IMR-90 (cell line): ENCODE measurements at places on chromosomes 5 and 9. TPM values are rescaled to one million over a fixed set of nuclear protein-coding genes. Genes with fewer than 3 reads are reported as not detected.

- no peak overlapping the region for H3K27ac ChIP-seq
- no peak overlapping the region for H3K4me3 ChIP-seq
- peaks cover 13% of the 10 kb centered on the region for H3K4me1 ChIP-seq
- no peaks in the 10 kb centered on the region for H3K27me3 ChIP-seq
- H3K36me3 ChIP-seq: no peaks in the 10 kb centered on the region
- DNase-seq: peak; percentile 55
These were observed 489.4 kb downstream of the PRELID2 start for GRCh38 chr5:145345511-145346287.

GRCh38 chr5:31763424-31763823, 124.5 kb downstream of the PDZD2 start:
- peaks cover 7% of the 10 kb centered on the region for H3K27me3 ChIP-seq
- H3K27ac ChIP-seq: no peak overlapping the region
- no peak for DNase-seq
- no peaks in the 10 kb centered on the region for H3K36me3 ChIP-seq
- no peaks in the 10 kb centered on the region for H3K4me1 ChIP-seq

CLK4 gene
- total RNA-seq: 8.2 and 14.4 TPM in 2 replicates

- H3K4me1 ChIP-seq: no peaks in the 10 kb centered on the region; the same call in 1 of the 2 replicates
- no peak overlapping the region for H3K27ac ChIP-seq
- DNase-seq: no peak
These were observed 4.8 kb upstream of the HAND1 start for GRCh38 chr5:154482528-154483449.

- no peaks in the 10 kb centered on the region for H3K27me3 ChIP-seq
- no peak for DNase-seq
- no peak overlapping the region for H3K27ac ChIP-seq
- peaks cover 19% of the 10 kb centered on the region for H3K4me1 ChIP-seq
- H3K36me3 ChIP-seq: no peaks in the 10 kb centered on the region
These were observed 201.9 kb upstream of the ANKRD55 start for GRCh38 chr5:56434986-56435385.

GDNF gene
- total RNA-seq: 0.18 and 0.28 TPM in 2 replicates

IZUMO3 gene
- total RNA-seq: not detected in 2 replicates

VCAN gene
- total RNA-seq: 158 and 159 TPM in 2 replicates

ASTN2 gene
- 5.3 and 6.8 TPM in 2 replicates for total RNA-seq

SPINK4 gene
- not detected in 2 replicates for total RNA-seq

DNA sequence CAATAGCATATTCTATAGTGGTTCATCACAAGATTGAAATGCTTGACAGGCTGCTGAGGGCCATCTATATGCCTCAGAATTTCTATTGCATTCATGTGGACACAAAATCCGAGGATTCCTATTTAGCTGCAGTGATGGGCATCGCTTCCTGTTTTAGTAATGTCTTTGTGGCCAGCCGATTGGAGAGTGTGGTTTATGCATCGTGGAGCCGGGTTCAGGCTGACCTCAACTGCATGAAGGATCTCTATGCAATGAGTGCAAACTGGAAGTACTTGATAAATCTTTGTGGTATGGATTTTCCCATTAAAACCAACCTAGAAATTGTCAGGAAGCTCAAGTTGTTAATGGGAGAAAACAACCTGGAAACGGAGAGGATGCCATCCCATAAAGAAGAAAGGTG, 43.8 kb downstream of the GCNT1 start:
- peaks cover 4% of the 10 kb centered on the region; the same call in 1 of the 2 replicates for H3K36me3 ChIP-seq
- H3K4me3 ChIP-seq: no peak overlapping the region
- DNase-seq: no peak
- H3K27me3 ChIP-seq: no peaks in the 10 kb centered on the region
- no peaks in the 10 kb centered on the region for H3K4me1 ChIP-seq

- no peaks in the 10 kb centered on the region for H3K27me3 ChIP-seq
- no peak overlapping the region for H3K27ac ChIP-seq
- H3K36me3 ChIP-seq: peaks cover 3% of the 10 kb centered on the region
- no peak overlapping the region for H3K4me3 ChIP-seq
- H3K4me1 ChIP-seq: peaks cover 17% of the 10 kb centered on the region
These were observed 2.3 kb upstream of the TNIP1 start for GRCh38 chr5:151083081-151083676.

DNA sequence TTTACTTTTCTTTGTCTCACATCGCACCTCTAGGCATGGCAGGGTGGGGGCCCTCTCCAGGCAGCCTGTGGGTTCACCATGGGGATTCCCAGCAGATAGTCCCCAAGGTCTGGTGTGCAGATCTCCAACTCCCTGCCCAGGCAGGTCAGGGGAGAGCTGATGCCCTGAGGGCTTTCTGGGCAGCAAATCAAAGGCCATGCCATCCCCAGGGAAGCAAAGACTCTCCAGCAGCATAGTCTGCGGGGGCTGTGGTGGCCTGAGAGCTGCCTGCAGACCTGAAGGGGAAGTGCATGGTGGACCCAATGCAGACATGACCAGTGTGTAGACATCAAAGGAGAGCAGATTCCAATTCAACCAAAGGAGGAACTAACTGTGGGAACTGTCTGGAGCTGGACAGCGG, 7.7 kb downstream of the NEURL1B start:
- no peak overlapping the region for H3K4me3 ChIP-seq
- DNase-seq: no peak
- no peaks in the 10 kb centered on the region for H3K27me3 ChIP-seq
- no peak overlapping the region for H3K27ac ChIP-seq
- H3K4me1 ChIP-seq: peaks cover 5% of the 10 kb centered on the region; the same call in 1 of the 2 replicates
- peaks cover 4% of the 10 kb centered on the region; the same call in 1 of the 2 replicates for H3K36me3 ChIP-seq

DNA sequence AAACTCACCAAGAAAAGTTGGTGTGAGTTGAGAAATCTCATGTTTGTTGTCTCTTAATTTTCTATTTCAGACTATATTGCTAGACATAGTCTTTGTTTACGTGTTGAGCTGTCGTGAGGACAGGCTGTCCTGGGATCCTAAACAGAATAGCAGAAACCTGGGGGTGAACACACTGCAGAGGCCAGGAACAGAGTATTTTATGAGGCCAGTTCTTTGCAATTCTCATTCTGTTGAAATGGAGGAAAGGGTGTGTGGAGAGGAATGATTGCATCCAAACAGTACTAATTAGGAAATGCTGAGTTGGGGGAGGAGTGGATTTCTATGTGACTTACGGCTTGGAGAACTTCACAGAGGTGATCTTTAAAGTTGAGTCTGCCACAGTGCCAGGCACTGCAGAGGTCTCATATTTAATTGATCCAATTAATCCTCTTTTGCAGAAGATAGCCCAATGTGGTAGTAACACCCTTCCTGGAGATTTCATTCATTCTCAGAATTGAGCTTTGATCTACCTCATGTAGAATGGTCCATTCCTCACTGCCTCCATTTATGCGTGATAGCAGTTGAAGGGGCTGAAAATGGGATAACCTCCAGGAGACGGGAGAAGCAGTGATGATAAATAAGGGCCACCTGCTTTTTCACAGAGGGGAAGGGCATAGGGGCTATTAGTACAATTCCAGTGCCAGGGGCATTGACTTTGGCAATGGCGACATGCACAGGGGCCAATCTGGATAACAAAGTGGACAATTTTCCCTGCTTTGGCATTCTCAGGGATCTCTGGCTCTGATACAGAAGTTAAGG, 84.7 kb upstream of the TNFAIP8 start:
- H3K4me3 ChIP-seq: no peak overlapping the region
- no peak overlapping the region for H3K27ac ChIP-seq
- H3K4me1 ChIP-seq: peaks cover 15% of the 10 kb centered on the region

RMRP gene
- total RNA-seq: 13,690 and 21,707 TPM in 2 replicates

- H3K36me3 ChIP-seq: no peaks in the 10 kb centered on the region
- H3K4me3 ChIP-seq: no peak overlapping the region
- no peaks in the 10 kb centered on the region for H3K27me3 ChIP-seq
- no peak overlapping the region for H3K27ac ChIP-seq
These were observed 46.8 kb upstream of the PLPP6 start for GRCh38 chr9:4615251-4615650.

C5orf63 gene
- 0.72 and 0.83 TPM in 2 replicates for total RNA-seq

GRCh38 chr5:34511481-34511880, 144.6 kb upstream of the RAI14 start:
- H3K27me3 ChIP-seq: no peaks in the 10 kb centered on the region
- H3K4me1 ChIP-seq: peaks cover 17% of the 10 kb centered on the region
- DNase-seq: no peak
- no peaks in the 10 kb centered on the region for H3K36me3 ChIP-seq

FGD3 gene
- not detected in 2 replicates for total RNA-seq

DNA sequence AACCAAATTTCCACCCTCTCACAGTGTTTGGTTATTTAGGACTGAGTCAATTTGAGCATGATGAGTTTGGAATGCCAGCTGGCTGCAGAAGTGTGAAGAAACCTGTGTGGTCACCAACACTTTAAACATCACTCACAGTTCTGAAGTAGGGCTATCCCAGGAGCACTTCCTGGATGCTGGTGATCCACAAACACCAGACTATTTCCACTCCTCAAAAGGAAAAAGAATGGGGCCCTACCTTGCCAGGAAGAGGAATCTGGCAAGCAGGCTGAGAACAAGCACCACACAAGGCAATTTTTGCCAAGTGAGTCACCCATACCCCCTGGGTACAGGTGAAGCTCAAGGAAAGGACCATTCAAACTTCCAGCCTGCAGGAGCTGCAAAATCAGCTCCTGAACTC, 294.2 kb upstream of the PTGER4 start:
- no peaks in the 10 kb centered on the region for H3K36me3 ChIP-seq
- H3K27me3 ChIP-seq: no peaks in the 10 kb centered on the region
- no peak overlapping the region for H3K4me3 ChIP-seq
- peaks cover 9% of the 10 kb centered on the region for H3K4me1 ChIP-seq
- peak; percentile 66 for DNase-seq

UBE2R2 gene
- 12.7 and 17.5 TPM in 2 replicates for total RNA-seq

GRCh38 chr9:107751567-107752210, 262.1 kb upstream of the KLF4 start:
- H3K4me3 ChIP-seq: no peak overlapping the region
- DNase-seq: peak; percentile 83
- peak overlapping the region; percentile 73; the same call in 1 of the 2 replicates for H3K27ac ChIP-seq
- no peaks in the 10 kb centered on the region for H3K27me3 ChIP-seq
- H3K4me1 ChIP-seq: peaks cover 21% of the 10 kb centered on the region
- H3K36me3 ChIP-seq: no peaks in the 10 kb centered on the region

DNA sequence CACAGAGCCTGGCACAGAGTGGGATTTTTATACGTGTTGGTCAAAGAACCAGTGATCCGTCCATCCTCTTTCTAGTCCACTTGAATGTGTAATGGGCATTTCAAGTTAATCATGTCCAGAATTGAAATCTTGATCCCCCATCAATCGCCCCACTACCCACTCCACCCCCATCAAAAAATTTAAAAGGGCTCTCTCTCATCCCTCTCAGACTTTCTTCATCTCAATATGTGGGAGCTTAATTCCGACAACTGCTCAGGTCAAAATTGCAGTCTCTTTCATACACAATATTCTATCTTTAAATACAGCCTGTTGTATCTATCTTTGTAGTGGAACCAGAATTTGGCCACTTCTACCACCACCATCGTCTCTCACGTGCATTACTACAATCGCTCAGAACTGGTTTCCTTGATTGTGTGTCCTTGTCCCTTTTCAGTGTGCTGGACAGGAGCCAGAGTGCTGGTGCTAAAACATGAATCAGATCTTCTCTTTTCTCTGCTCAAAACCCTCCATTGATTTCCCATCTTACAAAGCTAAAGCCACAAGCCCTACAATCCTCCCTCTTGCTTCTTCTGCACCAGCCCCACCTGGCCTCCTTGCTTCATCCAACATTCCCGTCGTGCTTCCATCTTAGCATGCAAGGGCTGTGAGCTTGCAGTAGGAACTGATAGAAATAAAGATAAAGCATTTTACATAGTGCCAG, 786 bp upstream of the KIF3A start:
- H3K27me3 ChIP-seq: no peaks in the 10 kb centered on the region; the same call in 1 of the 2 replicates
- no peak overlapping the region for H3K27ac ChIP-seq
